ENCODE measurements at places on chromosomes 6 and 20.

DNA sequence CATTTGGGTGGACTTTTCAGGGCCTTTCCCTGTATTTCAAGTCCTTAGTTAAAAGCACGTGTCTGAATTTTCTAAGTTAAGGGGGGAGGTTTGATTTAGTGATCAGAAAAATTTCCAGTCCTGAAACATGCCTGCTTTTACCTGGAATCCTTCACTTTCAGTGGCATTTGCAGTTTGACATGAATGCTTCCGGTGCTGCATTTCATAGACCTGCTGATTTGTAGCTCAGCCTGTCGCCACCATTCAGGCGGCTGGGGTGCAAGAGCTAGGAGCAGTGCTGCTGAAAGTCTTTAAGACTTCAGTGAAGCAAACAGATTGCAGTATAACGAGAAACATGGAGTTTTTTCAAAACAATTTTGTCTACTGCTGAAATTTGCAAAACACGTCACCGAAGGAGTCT lies 14.0 kb downstream of the RPS6KA2 start:
- DNase-seq: no peak

DNA sequence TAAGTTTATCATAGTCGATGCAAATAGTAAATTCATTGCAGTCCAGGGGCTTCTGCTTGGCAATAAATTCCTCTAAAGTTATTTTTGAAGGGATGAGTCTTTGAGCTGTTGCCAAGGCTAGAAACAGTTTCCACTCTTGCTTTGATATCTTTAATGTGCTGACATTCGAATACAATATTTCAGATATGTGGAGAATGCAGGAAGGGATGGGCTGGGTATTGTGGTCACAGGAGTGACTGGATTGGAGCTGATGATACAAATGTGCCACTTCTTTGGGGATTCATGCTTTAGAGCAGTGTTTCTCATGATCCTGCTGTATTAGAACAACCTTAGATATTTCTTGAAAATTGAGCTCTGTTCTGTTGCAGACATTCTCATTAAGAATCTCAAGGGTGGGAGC lies 139.0 kb downstream of the PRDM13 start:
- no peak for DNase-seq

DNA sequence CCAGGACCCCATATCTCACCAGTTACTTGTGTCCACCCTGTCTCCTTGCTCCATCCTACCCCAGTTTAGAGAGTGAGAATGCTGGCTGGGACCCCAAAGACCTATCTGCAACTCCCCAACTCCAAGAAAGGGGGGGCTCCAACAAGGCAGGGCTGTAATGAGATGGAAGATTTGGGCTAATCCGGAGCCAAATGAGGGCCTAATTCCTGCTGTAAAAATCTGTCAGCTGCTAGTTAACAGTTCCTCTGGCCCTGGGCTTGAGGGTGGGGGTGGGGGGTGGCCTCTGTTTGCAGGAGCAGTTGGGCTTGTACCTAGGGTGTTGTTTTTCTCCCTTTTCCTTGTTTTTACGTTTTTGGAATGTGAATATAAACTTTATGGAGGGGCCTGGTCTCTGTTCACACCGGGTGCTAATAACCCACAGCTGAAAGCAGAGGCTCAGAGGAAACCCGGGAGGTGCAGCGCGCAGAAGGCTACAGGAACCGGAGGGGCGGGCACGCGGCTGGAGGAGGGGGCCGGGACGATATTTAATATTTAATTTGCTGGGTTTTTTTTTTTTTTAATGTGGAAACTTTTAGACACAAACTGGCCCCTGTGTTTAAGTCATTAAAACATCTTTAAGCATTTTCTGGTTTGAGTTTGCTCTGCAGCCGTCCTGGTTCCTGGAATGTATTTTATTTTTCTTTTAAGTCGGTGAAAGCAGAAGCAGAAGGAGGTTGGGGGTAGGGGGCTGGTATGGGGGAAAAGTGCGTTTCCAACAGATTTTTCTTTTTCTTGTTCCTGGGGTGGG lies 70.7 kb downstream of the NCR2 start:
- no peak for DNase-seq

DNA sequence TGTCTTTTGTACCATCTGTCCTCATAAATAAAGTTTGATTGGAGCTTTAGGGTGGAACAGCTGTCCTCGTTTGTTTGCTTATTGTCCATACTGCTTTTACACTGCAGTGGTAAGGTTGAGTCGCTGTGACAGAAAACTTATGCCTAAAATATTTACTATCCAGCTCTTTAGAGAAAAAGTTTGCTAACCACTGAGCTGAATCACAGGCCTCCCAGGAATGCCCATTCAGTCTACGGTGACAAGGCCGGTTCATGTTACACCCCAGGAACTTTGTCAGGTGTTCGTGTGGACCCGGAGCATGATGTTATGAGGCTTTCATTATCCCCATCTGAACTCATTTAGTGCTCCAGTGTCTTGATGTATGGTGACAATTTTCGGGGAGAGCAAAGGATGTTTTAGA lies 401.1 kb downstream of the SAMD5 start:
- DNase-seq: no peak

- DNase-seq: no peak
Measured at GRCh38 chr20:24598996-24599395, 129.6 kb downstream of the SYNDIG1 start.

DNA sequence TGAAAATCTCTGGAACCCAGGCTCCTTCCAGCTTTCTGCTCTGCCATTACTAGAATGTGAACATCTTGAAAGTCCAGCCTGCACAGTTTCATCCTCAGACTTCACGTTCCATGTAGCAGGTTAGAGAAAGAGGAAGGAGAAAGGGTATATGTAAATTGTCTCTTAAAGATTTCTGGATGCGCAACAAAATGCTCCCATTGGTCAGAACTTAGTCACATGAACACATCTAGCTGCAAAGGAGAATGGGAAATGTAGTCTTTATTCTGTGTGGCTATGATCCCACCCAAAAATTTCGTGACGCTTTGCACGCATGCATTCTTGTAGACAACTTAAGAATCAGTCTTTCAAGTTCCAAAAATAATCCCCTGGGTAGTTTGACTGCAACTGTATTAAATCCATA lies 46.4 kb upstream of the CHD6 start:
- no peak for DNase-seq

- no peak for DNase-seq
Measured at GRCh38 chr6:133410638-133411435, 169.7 kb downstream of the EYA4 start.

DNA sequence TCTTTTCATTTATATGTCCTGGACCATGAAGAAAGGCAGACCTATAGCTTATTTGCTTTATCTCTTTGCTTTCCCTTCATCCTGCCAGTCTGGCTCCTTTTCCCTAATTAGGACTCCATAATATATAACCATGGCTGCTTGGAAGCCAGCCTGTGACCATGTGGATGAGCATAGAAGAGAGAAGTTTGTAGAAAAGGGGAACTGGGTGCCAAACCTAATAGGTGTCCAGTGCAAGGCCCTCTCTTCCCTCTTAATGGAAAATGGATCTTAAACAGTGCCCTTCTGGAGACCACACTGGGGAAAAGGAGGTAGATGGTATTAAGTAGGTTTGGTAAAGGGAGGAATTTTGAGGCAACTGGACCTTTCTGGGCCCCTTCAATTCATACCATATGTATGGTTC lies 16.7 kb upstream of the OSTM1 start:
- DNase-seq: no peak

Data from activated CD4-positive, alpha-beta T cell treated with anti-CD3 and anti-CD28 coated beads, Interleukin-2, amount 10 ng/mL, durations not matched to agents 7 days and 5 days (primary cell).